Progenitor cell of endocrine pancreas (in vitro differentiated cells): ENCODE measurements at places on chromosomes 6 and 20.

DNA sequence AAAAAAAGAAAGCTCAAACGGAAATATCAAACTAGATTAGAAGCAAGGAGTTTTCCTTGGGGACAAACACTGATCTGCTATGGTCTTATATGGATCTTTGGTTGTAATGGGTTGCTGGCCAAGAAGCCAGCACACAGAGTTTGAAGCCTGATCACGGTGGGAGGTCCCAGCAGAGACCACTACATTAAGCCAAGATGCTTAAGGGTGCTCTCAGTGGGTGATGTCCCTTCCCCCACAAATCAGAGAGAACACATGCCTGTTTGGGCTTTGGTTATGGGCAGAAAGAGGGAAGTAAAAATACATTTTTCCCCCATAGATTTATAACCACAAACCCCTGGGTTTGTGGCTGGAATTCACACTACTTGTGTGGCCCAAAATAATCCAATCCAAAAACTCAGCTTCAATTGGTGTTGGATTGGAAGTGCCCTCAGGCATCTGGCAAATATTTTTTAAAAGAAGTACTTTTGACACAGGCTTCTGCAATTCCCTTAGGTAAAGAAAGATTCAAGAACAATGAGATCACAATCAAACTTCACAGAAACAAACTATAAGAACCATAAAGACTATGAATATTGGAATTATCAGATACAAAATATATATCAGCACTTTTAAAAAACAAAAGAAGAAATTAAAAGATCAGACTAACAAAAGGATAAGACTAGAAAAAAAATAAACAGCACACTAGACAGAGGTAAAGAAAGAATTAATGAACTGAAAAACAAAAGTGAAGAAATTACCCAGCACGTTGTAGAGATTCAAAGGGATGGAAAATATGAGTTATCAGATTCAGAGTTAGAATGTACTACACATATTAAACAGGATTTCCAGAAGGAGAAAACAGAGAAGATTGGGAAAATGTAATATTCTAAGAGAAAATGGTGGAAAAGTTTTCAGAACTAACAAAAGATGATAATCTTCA is 44.7 kb downstream of the ESF1 start:
- no peak for DNase-seq

DNA sequence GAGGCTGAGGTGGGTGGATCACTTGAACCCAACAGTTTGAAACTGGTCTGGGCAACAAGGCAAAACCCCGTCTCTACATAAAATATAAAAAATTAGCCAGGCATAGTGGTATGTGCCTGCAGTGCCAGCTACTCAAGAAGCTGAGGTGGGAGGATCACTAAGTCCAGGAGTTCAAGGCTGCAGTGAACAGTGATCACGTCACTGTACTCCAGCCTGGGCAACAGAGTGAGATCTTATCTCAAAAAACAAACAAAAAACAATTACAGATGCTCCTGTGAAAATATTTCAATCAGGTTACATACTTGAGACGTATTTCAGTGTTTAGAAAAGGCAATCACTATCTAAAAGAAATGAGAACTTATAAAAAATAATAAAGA is 33.8 kb downstream of the RANBP9 start:
- no peak for DNase-seq

DNA sequence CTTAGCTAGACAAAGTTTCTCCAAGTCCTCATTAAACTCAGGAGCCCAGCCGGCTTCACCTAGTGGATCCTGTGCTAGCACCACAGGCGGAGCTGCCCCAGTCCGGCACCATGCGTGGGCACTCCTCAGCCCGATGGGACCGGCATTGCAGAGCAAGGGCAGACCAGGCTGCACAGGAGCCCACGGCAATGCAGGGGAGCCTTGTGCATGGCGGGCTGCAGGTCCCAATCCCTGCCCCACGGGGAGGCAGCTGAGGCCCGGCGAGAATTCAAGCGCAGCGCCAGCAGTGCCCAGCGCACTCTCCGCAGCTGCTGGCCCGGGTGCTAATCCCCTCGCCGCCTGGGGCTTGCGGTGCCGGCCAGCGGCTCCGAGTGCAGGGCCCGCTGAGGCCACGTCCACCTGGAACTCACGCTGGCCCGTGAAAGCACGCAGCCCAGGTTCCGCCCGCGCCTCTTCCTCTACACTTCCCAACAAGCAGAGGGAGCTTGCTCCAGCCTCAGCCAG is 292.3 kb upstream of the EYS start:
- no peak for DNase-seq

DNA sequence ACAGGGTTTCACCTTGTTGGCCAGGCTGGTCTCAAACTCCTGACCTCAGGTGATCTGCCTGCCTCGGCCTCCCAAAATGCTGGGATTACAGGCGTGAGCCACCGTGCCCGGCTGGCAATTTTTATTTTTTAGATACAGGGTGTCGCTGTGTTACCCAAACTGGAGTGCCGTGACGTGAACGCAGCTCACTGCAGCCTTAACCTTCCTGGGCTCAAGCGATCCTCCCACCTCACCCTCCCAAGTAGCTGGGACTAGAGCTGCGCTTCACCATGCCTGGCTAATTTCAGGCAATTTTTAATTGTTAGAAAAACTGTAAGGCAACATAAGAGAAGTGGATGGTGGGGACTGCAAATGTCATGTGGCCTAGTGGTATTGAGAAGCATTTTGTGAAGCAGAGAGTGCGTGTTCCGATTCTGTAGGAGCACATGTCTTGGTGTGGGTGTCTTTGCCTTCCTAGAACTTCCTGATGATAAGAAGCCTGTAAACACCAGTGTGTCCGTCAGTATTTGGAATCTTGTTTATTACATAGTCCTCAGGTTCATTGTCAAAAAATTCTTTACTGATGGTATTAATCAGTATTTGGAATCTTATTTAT is 18.0 kb downstream of the JARID2 start:
- no peak for DNase-seq

- DNase-seq: no peak
Observed at GRCh38 chr6:18400831-18401446, 13.8 kb downstream of the RNF144B start.

DNA sequence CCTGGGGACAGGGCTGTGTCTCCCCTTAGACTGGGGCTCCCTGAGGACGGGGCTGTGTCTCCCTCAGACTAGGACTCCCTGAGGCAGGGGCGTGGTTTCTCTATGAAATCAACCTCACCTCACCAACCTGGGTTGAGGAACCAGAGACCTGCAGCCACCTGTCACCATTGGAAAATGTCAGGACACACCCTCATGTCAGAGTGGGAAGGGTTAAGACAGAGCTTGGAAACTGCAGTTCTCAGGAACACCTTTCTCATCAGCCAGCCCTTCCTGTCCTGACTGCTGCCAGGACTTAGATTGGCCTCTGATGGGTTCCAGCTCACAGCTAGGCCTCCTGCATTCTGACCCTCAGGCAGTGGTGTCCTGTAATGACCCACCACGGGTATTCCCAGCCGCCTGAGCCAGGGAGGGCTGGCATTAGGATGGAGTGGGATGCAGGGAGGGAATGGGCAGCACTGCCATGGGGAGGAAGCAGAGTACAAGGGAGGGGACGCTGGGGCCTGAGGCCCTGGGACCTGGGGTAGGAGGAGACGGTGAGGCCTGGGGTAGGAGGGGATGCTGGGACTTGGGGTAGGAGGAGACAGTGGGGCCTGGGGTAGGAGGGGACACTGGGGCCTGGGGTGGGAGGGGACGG is 76.3 kb downstream of the MRPL14 start:
- no peak for DNase-seq

DNA sequence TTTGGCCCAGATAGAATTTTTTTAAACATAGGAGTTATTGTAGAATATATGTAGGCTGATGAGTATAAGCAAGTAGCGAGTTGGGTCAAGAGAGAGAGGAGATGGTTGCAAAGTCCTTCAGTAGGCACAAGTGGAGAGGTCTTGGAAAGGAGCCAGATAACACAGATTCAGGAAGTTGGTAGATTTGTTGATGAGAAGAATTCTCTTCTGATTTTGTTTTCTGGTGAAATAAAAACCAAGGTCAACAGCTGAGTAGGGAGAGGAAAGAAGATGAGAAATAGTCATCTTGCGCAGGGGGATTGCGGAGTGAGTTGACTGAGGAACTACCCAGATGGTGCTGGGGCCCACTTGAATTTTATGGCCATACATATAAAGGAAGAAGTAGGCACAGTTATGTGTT is 17.4 kb upstream of the CD83 start:
- DNase-seq: no peak

DNA sequence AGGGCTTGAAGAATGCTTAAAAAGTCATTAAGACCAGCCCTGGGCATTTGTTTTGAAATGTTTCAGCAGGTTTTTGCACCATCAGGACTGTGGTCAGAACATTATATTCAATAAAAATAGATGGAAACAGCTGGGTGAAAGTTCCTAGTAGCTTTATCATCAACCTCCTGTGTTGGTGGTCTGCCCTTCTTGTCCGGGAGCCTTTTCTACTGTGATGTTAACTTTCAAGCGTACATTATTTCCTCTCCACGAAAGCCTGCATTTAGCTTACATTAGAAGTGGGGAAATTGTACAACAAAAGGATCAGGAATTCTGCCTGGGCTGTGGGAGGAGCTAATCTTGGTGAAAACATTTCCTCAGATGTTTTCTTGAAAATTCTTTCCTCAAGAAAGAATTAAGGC is 71.1 kb downstream of the LAMA4 start:
- DNase-seq: no peak

DNA sequence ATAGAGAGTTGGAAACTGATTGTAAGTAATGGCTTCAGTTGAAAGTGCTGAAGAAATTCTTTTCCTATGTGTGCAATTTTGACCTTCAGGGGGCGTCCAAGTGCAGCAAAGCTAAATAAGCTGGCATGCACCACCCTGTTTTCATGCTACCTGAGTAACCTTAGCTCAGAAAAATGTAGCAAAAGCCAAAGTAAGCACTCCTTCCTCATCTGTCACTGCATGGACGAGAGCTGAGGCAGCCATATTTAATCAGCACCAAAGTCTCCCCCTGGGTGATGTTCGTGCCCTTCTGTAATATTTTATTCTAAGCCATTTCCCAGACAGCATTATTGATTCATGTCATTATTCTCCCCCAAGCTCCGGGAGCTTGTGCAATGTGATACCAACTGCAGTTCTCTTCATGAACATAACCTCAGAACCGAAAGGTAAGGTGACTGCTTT is 123.1 kb downstream of the RPS12 start:
- peak; percentile 29 for DNase-seq

GRCh38 chr6:34342247-34342646 is 50.2 kb downstream of the NUDT3 start:
- DNase-seq: no peak

DNA sequence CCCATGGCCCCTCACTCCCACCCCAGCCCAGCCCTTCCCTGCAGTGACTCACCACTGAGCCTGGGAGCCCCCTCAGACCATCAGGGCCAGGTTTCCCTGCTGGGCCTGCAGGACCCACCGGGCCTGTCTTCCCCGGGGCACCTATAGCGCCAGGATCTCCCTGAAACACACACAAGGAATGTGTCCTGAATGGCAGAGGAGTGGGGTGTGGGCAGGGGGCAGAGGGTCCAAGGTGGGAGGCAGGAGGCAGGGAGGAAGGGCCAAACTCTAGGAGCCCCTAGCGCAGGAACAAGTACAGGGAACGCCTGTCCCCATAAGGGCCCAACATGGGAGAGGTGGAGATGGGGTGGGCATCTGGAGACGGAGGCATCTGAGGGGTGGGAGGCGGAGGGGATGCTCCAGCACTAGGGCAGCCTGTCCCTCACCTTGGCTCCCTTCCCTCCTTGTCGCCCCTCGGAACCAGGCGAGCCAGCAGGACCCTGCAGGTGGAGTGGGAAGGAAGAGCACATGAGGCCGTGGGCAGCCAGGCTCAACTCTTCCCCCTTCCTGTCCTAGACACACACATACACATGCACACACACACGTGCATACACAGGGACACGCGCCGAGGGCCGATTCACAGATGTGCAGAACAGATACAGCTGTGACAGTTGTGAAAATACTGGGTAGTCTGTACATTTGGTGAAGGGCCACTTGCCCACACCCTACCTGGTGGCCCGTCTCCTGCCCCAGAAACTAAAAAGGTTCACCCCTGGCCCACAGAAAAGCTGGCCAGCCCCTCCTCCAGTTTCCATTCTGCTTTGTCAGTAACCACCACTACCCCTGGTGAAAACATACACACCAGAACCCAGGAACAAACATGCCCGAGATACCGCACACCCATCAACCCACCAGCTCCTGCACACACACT is 24.6 kb downstream of the COL11A2 start:
- DNase-seq: no peak

- no peak for DNase-seq
Observed at GRCh38 chr20:50561379-50562078, 51.3 kb downstream of the PTPN1 start.

GRCh38 chr6:114342086-114342825 is 567 bp downstream of the HS3ST5 start:
- peak; percentile 15 for DNase-seq

- DNase-seq: no peak
Observed at GRCh38 chr6:11756726-11757125, 21.9 kb downstream of the ADTRP start.

GRCh38 chr20:11271319-11271718 is 597.5 kb upstream of the JAG1 start:
- no peak for DNase-seq

GRCh38 chr6:32943864-32944649 is 3.2 kb upstream of the HLA-DMB start:
- DNase-seq: no peak

DNA sequence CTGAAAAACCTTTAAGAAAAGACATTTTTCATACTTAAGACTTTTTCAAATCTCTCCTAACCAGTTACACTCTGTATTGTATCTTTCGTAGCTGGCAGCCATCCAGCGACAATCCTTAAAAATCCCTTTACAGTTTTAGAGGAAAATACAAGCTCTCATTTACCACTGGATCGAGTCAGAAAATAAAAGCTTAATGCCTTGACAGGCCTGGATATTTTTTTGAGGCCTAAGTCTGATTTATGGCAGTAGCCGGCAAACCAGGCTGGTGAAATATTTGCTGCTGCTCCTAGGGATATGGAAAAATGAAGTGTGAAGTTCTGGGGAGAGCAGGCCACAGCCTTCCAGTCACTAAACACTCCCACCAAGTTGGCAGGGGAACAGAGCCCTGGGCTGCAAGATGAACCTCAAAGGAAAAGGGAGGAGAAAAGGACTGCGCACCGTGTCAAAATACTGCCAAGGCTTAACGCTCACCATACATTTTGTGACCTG is 213.0 kb upstream of the SUPT3H start:
- no peak for DNase-seq

GRCh38 chr6:119043783-119044182 is 34.7 kb downstream of the FAM184A start:
- no peak for DNase-seq
